ENCODE measurements at places on chromosomes 2 and 18.

- DNase-seq, result no peak
These were observed 256.8 kb downstream of the ZNF385B start for GRCh38 chr2:179604598-179604997.

DNA sequence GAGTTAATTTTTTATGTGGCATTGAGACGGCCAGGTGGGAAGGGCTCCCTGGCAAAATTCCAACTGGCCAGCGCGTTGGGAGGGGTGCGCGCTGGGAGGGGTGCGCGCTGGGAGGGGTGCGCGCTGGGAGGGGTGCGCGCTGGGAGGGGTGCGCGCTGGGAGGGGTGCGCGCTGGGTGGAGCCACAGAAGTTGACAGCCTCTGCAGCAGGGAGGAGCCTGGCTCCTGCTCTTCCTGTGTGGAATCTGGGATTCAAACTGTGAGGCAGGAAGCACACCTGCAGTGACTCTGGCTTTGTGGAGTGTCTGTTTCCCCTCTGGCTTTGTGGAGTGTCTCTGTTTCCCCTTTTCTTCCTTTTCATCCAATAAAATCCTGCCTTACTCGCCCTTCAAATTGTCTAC lies 147.9 kb upstream of the CBLN2 start:
- DNase-seq, result no peak

DNA sequence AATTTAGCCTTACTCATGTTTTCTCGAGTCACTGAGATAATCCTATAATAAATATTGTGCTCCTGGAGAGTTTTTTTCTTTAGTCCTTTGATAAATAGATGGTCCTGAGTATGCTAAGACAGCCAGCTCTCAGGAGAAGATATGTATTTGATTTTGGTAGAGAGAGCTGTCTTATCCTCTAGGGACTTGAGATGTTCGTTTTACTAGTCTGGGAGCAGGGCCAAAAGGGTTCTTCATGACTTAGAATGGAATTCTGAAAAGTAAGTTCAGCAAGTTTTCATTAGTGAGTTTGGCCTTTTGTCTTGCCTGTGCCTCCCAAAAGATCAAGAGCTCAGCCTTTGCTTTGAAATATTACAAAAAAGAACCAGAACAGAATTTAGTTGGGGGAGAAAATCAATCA lies 246.7 kb downstream of the BABAM2 start:
- peak; percentile 67 for DNase-seq

GRCh38 chr18:63346480-63347183 lies 20.4 kb downstream of the KDSR start:
- DNase-seq, result no peak

DNA sequence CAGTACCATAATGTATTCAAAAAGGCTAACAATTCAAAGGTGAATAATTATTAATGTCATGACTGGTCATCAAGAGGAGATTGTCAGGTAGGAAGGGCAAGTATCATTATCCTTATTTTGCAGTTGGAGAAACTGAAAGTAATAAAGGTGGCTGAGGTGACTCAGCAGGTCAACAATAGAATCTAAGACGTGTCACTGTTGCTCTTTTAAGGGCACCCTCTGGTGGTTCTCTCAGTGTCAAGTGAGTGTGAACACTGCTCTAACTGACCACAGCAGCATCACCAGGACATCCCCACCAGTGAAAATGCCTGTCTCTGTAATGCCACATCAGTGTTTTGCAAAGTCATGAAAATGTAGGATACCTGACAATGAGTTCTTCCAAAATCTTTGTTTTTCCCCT lies 69.7 kb downstream of the DCC start:
- no peak for DNase-seq

- DNase-seq, result no peak
These were observed 8.6 kb upstream of the C2orf42 start for GRCh38 chr2:70199320-70199864.

- no peak for DNase-seq
These were observed 31.2 kb downstream of the SCN9A start for GRCh38 chr2:166344286-166345113.
